ENCODE measurements at places on chromosomes 13 and 19.

DNA sequence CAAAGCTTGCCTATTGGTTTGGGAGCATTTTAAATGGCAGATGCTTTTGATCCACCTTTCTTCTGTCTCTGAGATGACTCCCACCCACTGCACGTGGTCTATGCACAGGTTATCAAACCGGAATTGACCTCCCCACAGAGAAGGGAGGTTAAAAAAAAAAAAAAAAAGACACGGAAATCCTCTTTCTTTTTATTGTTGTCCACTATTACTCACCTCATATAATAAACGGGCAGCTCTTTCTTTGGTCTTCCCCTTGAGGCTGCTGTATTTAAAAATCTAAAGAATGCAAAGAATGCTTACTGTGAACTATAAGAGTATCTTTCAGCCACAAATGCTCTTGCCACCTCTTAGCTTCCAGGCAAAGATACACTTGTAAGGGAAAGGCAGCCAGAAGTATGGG lies 329.7 kb downstream of the NDFIP2 start:
- DNase-seq, result no peak

DNA sequence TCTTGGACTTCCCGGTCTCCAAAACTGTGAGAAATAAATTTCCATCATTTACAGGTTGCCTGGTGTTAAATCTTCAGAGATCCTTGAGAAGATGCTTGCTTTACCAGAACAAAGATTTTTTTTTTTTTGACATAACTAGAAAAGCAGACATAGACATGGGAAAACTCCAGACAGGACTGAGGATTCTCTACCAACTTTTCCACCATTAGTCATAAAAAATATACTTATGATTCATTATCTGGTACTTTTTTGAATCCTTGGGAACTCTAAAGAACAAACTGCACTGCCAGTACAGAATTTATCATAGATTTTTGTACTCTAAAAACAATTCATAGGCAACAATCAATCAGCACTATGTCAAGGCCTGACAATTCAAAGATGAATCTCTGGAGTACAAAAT lies 487.6 kb downstream of the EFNB2 start:
- DNase-seq, result no peak

GRCh38 chr13:78520425-78520824 lies 82.9 kb downstream of the POU4F1 start:
- no peak for DNase-seq

DNA sequence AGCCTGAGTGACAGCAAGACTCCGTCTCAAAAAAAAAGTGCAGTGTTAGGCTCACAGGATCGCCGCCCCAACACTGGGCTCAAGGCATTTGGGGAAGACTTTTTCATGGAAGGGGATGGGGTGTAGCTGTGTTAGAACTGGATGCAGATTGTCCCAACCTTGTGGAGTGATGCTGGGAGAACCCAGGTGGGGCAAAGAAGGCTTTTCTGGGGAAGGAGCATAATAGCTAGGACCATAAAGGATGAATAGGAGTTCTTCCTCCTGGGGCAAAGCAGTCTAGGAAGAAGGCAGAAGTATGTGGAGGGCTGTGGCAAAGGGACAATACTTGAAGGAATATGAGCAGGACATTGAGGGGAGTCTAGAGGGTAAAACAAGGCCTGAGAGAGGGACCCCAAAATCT lies 11.2 kb downstream of the TLE6 start:
- DNase-seq, result no peak

DNA sequence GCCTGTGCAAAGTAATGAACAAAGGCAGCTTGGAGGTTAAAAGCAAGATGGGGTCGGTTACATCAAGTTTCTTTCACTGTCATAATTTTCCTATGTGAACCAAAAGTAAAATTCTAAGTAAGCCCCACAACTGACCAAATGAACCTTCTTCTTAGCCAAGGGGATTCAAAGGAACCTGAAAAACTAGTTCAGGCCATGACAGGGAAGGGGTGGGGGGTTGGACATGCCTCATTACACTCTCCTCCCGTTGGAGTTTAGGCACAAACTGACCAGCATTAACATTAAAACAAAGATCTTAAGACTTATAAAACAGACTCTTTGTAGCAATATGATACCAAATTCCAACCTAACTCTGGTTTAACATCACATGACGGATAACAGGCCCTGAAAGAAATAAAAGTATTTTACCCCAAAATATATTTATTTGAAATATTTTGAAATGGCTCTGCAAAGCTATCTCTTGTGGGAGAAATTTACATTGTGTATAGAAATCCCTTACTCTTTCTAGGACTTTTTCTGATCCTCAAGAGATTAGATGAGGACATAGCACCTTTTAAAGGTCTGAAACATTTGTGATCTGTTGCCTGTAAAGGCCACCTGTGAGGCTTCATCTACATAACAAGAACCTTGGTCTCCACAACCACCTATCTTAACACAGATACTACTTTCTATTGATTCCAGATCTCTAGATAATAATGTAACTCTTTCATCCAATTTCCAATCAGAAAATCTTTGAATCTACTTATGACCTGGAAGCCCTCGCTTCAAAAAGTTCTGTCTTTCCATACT lies 1829.0 kb upstream of the MIR17HG start:
- DNase-seq, result no peak

DNA sequence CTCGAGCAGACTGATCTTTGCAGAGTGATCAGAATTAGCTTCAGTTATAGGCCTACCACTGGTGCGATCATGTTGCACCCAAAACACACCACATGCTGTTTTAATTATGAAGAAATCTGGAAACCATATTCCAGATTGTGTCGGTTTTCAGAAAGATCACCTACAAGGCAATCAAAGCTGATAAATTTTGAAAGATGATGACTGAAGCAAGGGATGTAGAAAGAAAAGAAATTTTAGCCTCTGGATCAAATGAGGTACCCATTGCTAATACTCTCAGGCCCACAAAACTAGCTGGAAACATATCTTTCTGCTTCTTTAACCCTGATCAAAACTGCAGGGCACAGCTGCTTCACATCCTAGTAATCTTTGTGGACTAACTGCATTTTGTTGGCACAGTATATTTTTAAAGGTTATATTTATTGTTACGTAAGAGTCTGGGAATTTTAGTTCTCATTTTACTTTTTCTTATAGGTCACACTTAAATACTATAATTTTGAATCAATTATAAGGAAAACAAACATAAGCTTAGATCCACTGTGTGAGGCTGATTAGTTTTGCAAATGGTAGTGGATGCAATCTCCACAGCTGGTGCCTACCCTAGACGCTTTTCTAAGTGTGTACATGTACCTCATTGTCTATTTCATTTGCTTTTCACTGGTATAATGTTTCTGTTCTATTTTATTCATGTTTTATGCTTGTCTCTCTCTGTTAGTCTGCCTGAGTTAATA lies 150.9 kb downstream of the RGCC start:
- no peak for DNase-seq

GRCh38 chr19:47257411-47258169 lies 1.3 kb downstream of the CCDC9 start:
- DNase-seq, result no peak

Data from NCI-H1436 (cell line).